ENCODE measurements at places on chromosomes 4 and X.

- DNase-seq, result no peak
These were observed 86.3 kb downstream of the EGF start for GRCh38 chr4:109998867-109999584.

DNA sequence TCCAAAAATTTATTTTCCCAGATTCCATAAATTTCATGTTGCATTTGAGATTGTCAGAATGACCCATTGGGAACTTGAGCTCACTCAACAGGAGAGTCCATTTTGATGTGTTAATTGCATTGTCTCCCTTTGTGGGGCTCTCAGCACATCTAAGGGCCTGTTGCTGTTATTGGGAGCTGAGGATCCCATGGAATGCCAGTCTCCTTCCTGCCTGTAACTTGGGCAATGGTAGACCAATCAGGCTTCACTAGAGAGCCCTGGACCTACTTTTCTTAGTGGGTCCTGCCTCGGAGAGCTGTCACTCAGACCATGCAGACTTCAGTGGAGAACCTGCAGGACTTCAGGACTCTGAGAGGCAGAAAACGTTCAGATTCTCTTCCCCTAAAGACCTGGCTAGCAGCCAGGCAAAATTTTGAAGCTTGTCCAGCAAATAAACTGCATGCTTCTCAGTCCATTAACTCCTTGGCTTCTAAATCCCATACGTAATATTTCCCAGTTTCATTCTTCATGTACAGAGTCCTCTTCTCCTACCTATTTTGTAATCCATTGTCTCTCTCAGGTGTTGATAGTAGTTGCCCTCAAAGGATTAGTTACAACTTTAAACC lies 25.1 kb downstream of the OCRL start:
- DNase-seq, result no peak

- DNase-seq, result no peak
These were observed 197.0 kb upstream of the SLITRK2 start for GRCh38 chrX:145620666-145621065.

DNA sequence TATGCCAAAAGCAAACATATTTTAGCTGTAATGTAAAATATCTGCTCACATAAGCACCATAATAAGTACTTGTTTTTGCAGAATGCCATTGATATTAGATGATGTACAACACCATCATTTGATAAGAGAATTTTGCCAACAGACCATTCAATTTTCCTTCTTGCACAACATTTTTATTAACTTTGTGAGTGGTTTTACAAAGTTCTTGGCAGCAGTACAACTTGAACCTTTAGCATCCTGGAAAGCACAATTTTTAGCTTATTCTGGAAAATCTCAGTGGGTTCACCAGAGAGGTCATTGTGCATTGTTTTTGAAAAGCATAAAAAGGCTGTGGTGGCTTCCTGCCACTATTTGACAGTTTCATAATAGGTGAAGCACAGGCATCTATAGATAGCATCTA lies 26.4 kb upstream of the REPS2 start:
- DNase-seq, result no peak

GRCh38 chr4:138192113-138192512 lies 50.0 kb downstream of the SLC7A11 start:
- no peak for DNase-seq

- no peak for DNase-seq
These were observed 7.8 kb downstream of the GUCY1B1 start for GRCh38 chr4:155766622-155767021.

- DNase-seq, result no peak
These were observed 142.2 kb downstream of the FAM47A start for GRCh38 chrX:33989936-33990335.

- peak; percentile 41 for DNase-seq
These were observed 744.5 kb upstream of the FAM241A start for GRCh38 chr4:111400741-111401140.

GRCh38 chrX:11336201-11336600 lies 43.0 kb downstream of the AMELX start:
- DNase-seq, result no peak

- DNase-seq, result no peak
These were observed 43.7 kb downstream of the OTOP1 start for GRCh38 chr4:4182835-4183568.

DNA sequence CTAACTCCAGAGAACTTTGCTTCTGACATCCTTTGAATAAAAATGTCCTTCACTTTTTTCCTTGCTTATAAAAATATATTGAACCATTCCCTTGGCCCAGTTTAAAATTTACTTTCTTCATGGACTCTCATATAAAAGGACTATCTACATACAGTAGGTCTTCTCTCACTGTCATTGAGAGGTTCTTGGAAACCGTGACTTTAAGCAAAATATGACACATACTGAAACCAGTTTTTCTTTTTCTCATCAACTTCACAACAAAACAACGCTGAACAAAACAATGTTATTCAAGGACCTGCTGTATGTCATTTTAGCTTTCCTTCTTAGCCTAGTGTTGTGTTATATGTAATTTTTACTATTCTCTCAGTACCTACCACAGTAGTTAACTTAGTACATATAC lies 496.8 kb downstream of the CENPC start:
- DNase-seq, result no peak

DNA sequence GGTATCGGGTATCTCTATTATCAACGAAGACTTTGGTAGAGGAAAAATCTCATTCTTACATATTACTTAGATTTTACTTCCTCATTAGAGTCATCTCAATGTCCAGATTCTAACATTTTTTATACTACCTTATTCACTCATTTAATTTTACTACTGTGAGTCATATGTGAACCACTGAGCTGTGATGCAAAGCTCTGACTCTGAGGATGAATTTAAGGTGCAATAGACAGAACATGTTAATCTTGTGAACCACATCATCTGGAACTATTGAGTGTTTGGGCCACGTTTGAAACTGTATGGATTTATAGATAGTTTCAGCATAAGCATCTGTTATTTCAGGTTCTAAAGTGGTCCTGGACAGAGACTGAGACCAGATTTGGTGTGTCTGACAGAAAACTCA lies 78.4 kb downstream of the PWWP3B start:
- DNase-seq, result no peak

DNA sequence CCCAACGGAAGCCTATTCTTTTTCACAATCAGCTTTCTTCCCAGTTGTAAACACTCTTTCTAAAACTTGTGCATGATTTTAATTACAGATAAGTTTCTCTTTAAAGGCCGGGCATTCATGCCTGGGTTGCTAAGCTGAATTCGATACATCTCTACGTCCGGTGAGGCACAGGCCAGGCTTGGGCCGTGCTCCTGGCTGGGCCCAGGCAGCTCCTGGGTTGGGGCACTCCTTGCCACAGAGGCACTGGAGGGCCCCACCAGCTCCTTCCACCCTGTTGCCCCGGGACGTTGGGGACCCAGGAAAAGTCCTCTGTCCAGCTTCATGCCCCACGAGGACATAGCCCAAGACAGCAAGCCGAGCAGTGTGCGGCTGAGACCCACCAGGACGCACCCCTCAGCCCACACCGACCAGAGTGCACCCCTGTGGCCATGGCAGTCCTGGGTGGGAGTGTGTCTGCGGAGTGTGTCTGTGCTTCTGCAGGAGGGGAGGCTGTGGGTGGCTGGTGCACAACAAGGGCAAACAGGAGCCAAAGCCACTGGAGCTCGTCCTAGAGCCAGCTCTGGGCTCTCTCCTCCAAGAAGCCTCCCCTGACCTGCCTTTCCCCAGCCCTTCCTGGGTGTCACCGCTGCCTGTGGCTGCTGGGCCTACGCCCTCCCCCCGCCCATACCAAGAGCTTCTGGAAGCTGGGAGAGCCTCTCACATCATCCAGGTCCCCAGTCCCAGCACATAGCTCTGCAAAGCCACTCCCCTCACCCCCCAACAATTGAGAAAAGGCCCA lies 128.0 kb upstream of the NKX1-1 start:
- no peak for DNase-seq

DNA sequence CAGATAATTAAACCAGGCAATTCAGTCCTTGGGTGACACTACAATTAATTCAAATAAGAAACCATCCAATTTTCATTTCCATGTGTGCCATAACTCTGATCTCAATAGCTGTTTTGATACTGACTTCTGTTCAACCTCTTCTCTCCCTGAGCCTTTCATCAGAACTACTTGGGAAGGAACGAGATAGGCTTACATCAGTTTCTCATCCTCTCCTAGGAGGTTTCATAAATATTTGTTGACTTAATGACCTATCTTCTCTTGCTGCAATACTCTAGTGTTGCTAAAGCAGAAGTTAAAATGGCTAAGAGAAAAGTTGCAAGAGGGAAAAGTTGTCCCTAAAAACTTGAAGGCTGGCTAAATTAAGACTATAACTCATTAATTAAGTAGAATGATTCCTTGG lies 41.8 kb downstream of the PRKG2 start:
- no peak for DNase-seq

DNA sequence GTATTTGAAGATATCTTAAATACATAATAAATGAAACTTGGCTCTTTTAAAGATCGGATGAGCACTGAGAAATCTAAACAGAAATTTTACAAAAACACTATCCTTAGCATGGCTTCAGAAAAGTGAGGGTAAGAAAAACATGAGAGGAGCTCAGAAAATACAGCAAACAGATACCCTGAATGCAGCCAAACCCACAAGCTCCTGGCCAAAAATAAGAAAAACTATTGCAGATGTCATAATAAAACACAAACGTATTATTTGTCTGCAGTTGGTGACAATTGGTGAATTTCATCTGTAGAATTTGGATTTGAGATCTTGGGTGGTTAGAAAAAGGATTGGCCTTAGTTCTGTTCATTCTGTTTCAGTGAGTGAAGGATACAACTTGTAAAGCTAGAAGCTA lies 603.9 kb downstream of the INPP4B start:
- DNase-seq, result no peak

- no peak for DNase-seq
These were observed 140.0 kb upstream of the SCML1 start for GRCh38 chrX:17597327-17597726.

DNA sequence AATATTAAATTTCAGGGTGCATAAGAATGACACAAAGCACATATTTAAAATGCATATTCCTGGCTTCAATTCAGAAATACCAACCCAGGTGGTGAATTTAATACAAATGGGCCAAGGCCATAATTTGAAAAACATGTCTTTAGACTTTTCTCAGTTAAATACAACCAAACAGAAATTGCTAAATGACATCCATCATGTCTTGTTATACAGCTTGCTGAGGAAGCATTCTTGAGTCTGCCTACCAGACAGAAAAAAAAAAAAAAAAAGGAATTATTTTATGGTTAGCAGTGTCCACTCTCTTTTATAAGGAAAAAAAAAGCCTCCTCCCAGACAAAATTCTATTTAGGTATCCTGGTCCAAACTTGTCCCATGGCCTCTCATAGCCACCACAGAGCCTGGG lies 119.1 kb downstream of the PAPSS1 start:
- no peak for DNase-seq

DNA sequence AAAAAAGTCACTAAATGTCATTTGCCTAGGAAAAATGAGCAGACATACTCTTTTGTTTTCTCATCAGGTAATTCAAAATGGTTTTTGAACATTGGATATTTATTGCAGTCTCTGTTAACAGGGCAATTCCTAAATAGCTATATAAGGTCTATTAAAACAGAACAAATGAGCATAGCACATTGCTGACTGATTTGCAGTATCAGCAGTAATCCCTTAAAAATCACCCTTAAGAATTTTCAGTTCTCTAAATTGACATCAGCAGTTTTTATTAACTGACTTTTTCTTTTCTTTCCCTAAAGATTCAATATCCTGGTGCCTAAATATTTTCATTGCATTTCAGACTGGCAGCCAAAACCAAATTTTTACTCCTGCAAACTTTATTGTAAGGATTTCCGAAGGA lies 270.2 kb downstream of the FSTL5 start:
- DNase-seq, result no peak

GRCh38 chrX:103878466-103879122 lies 46.5 kb upstream of the RAB9B start:
- DNase-seq, result no peak

DNA sequence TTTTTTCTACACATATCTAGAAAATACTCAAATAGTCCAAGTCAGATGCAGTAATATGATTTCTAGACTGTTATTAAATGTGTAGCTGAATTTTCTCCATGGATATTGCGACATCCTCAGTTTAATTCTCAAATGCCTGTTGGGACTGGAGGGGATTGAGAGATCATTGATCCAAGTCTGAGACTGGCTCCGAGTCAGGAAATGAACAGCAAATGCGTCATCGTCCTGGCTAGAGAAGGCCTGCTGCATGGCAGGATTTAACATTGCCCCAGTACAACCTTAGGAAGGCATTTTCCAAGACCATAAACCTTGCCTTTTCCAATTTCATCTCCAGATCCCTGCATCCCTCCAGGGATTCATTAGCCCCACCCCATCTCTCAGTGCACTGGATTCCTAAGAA lies 56.6 kb upstream of the SLC6A14 start:
- DNase-seq, result no peak

GRCh38 chr4:86959588-86960500 lies 25.0 kb downstream of the AFF1 start:
- DNase-seq, result no peak
